ENCODE measurements at places on chromosomes 11 and 22.

GRCh38 chr22:34814260-34815025, 251.5 kb upstream of the ISX start:
- DNase-seq: no peak

- DNase-seq: peak; percentile 25
These were observed 689 bp downstream of the RAB39A start for GRCh38 chr11:107928767-107929507.

GRCh38 chr11:126477535-126478305, 122.2 kb downstream of the ST3GAL4 start:
- DNase-seq: no peak

GRCh38 chr22:39003165-39003638, 10.9 kb upstream of the APOBEC3C start:
- DNase-seq: peak; percentile 50

DNA sequence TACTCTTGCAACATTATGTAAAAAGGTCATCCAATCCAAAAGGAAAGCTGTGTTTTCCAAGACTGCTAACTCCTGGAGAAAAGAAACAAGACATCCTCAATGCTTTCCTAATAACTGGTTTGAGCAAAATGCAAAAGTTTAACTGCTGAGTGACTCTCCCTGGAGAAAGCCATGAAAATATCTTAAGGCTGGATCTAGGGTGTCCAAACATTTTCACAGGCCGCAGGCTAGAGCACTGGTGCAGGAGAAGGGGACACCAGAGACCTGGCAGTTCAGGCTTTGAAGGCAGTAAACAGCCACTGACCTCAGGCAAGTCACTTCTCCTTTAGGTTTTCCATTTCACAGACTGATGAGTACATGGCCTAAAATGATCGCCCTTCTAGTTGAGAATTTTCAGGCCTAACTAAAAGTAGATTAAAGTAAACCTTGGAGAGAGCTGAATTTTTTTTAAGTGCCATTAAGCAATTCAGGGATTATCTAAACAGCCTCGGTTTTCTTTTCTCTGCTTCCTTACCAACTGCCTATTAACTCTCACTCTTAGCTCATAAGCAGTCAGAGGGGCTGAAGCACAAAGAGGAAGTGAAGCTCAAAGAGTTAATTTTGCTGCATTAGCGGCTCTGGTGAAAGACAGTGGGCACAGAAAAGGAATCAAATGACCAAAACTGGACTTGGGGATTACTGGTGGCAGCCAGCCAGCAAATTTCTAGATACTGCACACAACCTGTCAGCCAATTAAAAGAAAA, 2.3 kb downstream of the CHKA start:
- DNase-seq: peak; percentile 36

- DNase-seq: no peak
These were observed 16.1 kb downstream of the C2CD3 start for GRCh38 chr11:74154620-74155281.

DNA sequence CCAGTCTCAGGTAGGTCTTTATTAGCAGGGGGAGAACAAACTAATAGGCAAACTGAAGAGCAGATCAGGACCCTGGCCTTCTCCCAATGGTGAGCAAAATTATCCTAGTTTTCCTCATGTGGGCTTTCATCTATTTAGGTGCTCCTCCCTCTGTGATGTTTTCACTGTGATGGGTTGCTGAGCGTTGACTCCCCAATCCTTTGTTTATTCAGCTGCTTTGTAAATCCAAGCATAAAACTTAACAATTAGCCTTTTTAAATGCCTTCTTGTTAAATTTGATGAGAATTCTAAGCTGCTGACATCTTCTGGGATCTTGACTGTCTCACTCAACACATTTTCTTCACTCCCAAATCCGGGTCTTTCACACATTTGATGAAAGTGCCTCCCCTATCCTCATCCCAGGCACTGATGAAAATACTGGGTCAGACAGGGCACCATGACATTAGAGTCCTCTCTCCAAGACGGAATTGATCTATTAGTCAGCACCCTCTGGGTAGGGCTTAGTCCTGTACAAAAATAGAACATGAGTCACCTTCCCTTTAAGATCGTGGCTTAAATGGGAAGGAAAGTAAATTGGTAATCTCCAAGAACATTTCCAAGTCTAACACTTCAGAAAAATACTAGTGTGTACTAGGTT, 199.3 kb upstream of the ISX start:
- no peak for DNase-seq

GRCh38 chr11:76835928-76836612, 24.6 kb upstream of the ACER3 start:
- peak; percentile 70 for DNase-seq

DNA sequence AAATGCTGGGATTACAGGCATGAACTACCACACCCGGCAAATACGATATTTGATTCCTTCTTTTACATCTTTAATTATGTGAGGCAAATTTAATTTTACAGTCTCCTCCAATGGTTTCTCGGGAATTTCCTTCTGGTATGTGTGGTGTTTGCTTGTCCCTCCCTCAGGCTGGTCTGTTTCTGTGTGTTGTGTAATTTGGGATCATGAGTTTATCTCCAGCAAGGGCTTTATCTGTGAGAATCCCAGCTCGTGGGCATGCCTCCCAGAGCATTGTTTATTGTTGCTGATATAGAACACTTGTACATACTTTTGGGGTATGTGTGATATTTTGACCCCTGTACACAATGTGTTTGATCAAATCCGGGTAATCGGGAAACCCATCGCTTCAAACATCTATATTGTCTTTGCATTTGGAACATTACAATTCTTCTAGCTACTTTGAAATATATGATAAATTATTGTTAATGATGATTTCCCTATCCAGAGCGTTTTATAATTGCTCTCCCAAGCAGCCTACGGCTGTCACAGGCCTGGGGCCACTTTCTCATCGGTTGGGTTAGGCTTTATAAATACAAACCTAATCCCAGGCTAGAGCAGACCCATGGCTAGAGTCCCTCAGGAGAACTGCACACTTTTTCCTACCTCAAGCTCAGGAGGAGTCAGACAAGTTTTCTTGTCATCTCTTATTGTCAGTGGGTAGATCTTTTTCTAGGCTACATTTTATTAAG, 15.0 kb upstream of the PRR5 start:
- DNase-seq: no peak

DNA sequence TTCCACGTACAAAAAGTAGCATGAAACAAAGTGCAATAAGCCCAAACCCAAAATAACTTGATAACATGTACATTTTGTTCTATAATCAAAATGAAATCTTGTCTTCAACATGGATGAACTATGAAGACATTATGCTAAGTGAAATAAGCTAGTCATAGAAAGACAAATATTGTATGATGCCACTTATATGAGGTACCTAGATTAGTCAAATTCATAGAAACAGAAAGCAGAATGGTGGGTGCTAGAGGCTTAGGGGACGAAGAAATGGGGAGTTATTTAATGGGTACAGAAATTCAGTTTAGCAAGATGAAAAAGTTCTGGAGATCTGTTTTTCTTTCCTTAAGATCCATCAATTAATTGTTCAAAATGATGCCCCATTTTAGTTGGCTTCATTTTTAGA, 7.5 kb downstream of the PGM2L1 start:
- DNase-seq: no peak

- DNase-seq: no peak
These were observed 23.0 kb downstream of the LRRC74B start for GRCh38 chr22:21068681-21069276.

- no peak for DNase-seq
These were observed 26.1 kb upstream of the ZBTB44 start for GRCh38 chr11:130340671-130341319.

DNA sequence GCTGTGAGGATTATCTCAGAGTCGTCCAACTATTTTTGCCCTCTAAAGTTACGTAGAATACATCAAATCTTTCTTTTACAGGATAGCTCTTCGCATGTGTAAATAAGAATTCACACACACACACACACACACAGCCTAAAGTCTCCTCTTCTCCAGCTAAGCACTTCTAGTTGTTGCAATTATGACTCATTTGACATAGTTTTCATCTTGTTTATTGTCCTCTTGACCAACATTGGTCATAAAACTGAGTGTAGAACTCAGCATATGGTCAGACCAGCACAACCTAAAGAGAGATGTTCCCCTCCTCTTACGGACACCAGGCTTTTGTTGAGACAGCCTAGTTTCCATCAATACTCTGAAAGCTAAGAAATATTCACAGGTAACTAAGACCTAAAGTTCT, 234.2 kb downstream of the BLID start:
- DNase-seq: no peak

GRCh38 chr11:117823294-117823945, 1.1 kb downstream of the FXYD2 start:
- DNase-seq: no peak

DNA sequence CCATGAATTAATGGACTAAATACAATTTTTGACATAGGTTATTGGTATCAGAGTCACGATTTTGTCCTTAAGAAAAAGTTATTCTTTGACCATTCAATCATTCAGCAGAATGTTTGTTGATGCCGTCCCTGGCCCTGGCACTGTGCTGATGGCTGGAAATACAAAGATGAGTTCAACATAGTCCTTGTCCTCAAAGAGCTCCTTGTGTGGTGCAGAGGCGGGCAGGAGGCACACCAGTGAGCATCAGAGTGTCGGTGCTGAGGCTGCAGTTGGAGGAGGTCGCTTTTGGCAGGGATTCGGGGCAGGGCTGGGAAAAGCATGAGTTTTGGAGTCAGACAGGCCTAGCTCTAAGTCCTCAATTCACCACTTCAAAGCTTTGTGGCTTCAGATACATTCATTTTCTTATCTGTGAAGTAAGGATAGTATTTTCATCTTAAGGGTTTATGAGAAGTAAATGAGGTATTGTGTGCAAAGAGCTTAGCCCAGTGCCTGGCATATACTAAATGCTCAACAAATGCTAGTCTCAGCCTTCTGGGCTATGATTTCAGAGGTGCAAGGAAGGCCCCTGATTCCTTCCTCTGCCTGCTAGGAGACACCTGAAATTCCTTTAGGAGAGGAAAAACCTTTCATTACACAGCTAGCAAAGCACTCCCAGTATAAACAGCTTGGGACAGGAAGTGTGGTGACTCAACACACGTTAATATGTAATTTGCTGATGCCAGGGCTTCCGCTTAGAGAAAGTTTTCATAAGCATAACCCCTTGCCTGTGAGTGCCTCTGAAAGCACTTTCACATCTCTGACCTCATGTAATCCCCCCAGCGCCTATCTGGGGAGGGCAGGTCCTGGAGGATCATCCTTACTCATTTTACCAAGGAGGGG, 113.8 kb downstream of the NECTIN1 start:
- no peak for DNase-seq

DNA sequence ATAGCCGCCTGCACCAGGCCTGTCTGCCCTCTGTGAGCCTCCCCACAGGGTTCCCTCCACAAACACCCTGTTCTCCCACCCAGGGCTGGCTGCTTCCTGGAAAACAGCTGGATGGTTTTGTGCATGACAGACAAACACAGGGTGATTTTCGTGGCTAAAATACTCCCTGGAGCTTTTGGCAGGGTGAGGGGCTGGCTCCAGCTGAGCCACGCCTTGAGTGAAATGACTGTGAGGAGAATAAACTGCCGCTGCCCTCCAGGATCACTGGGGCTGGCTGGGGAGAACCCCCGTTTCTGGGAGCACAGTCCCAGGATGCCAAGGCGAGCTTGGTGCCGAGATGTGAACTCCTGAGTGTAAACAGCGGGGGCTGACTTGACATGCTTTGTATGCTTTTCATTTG, 20.3 kb upstream of the PPP6R3 start:
- peak; percentile 82 for DNase-seq

DNA sequence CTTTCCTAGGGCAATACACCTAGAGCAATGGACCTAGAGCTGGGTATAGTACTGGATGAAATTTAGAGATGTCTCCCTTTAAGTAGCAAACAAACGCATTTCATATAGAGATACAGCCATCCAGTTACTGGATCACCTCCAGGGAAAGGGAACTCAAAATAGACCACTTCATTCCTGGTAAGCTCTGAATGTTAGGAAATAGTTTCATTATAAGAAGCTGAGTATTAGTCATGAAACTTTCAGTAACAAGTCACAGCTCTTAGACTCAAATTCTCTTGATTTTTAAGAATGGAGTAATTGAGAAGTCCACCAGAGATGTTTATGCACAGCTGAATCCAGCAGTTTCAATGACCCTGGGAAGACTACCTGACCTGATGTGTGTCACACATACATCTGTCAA, 221.9 kb downstream of the FAM76B start:
- DNase-seq: no peak

GRCh38 chr22:20531404-20532201, 24.2 kb downstream of the MED15 start:
- no peak for DNase-seq

DNA sequence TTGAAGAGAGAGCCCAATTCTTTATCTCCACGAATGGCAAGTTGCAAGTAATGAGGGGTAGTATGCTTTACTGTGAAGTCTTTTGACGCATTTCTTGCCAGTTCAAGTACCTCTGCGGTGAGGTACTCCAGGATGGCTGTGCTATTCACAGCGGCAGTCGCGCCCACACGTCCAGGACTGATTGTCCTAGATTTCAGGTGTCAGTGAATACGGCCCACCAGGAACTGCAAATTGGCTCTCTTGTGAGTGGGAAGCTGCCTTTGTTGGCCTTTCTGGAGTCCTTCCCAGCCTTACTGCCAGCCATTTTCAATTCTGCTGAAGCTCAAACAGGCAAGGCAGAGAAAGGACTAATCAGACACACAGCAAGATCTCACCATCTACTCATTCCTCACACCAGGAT, 8.5 kb downstream of the PPFIA1 start:
- no peak for DNase-seq

DNA sequence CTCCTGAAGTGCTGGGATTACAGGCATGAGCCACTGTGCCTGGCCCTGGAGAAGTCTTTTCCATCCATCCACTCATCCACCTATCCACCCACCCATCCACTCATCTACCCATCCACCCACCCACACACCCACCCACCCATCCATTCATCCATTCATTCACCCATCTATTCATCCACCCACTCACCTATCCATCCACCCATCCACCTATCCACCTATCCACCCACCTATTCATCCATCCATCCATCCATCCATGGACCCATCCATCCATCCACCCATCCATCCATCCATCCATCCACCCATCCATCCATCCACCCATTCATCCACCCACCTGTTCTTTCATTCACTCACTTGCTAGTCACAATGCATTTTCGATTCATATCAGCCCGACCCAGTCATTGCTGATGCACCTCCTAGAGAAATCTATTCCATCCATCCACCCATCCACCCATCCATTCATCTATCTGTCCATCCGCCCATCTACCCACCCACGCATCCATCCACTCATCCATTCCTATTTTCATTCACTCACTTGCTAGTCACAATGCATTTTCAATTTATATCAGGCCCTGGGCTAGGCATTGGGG, 17.7 kb upstream of the SUN2 start:
- DNase-seq: no peak

Measured in COR-L47 (cell line).